ENCODE measurements at places on chromosomes 3 and 15. TPM values are rescaled to one million over a fixed set of nuclear protein-coding genes. Genes with fewer than 3 reads are reported as not detected.
A peak's percentile ranks its signal among the peaks of the same experiment; 100 is the strongest.

Gene ETFA
- 223 TPM for total RNA-seq

Gene KPNA1
- 23.8 TPM for total RNA-seq

Gene FAM3D
- total RNA-seq, result not detected

Gene SRGAP3
- 5.9 TPM for total RNA-seq

Gene CRTAP
- 442 TPM for total RNA-seq

Gene C3orf22
- not detected for total RNA-seq

Gene NANOGP8
- total RNA-seq, result not detected

Gene EXD1
- total RNA-seq, result not detected

Gene MNS1
- 9.3 TPM for total RNA-seq

Gene AHSG
- not detected for total RNA-seq

Gene MEX3B
- total RNA-seq, result 4.0 TPM

Gene FBXO40
- total RNA-seq, result not detected

Gene HYAL1
- total RNA-seq, result 0.72 TPM

Gene WWTR1
- total RNA-seq, result 84.9 TPM

DNA sequence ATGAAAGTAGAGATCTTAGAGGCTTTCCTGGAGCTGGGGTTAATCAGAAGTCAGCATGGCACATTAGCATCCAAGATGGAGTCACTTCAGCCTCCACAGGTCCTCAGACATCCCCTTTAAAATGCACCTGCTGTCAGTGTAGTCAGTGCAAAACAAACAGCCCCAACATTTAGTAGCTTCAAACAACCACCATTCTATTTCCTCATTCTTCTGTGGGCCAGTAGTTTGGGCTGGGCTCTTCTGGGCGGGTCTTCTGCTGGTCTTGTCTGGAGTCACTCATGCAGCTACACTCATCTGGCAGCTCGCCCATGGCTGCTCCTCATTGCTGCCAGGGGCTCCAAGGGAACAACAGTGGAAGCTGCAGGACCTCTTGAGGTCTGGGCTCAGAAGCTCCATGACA lies 99.9 kb downstream of the TLE3 start:
- no peak for DNase-seq

DNA sequence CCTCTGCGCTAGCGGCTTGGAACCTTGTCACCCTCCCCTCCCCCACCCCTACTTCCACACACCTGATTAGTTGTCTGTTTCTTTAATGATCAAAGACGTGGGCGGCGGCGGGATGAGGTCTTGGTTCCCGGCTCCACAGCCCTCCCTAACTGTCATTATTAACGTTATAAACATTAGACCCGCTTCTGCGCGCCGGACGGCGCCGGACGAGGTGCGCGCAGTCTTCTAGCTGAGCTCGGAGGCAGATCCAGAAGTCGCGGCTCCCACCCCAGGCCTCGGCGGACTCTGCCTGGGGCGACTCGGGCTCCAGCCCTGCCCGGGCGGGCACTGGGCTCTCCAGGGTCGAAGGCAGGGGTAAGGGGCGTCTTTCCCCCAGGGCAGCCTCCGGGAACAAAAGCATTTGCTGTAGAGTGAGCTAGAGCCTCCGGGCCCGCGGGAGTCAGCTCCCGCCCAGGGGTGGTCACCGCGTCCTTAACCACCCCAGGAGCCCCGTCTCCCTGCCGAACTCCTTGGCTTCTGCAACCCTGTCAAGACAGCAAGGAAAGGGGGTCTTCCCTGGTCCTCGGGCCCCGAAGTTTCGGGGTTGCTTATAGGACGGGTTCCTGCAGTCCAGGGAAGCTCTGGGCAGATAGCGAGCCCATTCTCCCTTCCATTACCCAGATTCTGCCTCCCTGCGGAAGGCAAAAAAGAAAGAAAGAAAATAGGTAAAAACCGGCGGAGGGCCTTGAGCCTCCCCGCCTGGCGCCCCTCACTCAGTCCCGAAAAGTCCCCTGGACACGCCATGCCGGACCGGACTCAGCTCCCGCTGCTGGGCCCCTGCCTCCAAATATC lies 2.2 kb upstream of the ISLR2 start:
- DNase-seq, result no peak

DNA sequence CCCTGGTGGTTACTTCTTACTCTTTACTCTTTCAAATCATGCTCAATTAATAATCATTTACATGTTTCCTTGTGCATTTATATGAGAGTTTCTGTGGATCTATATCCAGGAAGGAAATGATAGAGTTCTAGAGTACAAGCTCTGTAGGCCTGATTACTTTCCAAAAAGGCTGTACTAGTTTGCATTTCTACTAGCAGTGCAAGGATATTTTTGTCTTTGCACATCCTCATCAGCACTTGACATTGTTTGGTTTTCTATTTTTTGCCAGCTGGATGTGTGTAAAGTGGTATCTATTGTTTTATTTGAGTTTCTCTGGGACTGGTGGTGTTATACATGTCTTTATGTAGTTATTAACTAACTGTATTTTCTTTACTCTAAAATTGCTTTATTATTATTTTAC lies 19.6 kb upstream of the SLC7A14 start:
- DNase-seq, result no peak

DNA sequence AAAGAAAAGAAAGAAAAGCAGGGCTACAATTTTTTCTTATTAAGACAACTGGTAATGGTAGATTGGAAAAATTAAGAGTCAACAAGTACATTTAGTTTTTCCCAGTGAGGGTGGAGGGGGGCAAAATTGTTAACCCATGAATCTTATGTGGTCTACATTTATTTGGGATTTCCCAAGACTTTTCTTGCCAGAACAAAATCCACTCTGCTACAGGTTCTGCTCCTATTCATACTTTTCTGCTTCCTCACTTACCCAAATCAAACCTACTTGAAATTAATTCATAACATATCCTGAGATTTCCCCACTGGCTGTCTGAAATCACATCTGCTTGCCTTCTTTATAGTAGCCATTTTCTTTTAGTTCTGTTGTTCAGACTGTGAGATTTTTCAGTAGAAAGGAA lies 41.1 kb downstream of the VGLL3 start:
- DNase-seq, result no peak

GRCh38 chr3:57688291-57688690 lies 4.6 kb downstream of the DENND6A start:
- DNase-seq, result no peak

- DNase-seq, result no peak
Observed at GRCh38 chr3:197432384-197433127, 123.2 kb downstream of the BDH1 start.

DNA sequence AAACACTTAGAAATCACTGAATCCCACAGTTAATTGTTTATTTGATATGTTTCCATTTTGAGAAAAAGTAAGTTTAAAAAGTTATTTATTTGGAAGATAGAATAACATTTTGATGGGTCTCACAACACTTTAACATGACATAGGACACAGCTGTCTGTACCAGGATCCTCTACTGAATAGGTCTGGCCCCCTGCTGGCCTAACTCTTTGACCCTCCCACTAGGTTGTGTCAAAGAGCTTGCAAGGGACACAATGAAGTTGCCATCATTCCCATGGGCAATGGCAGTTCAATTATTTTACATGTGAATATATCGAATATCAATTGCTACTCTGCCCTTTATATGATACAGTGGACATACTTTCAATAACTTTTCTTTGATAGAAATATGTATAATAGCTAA lies 138.9 kb downstream of the EPHA3 start:
- no peak for DNase-seq

DNA sequence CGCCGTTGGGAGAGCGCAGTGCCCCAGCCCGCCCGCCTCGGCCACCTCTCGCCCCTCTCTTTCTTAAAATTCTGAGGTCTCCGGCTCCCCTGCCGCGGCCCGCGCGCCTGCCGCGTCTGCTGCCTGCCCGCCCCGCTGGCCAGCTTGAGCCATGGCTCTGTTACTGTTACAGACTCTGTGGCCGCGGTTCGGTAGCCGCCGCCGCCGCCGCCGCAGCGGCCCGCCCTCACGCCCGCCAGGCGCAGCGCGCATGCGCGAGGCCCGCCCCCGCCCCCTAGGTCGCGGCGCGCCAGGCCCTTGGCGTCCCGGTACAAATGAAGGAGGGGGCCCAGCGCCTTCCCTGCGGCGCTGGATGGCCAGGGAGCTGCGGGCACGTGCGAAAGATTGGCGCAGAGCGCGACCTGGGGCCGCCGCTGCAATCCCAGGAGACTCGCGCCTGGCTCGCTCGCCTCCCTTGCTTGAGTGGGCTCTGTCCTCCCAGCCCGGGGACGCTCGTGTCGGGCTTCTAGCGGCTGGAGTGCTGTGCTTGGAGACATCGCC lies at the start of gene ONECUT1:
TSS of gene ONECUT1 (minus strand) at position 168 of the 540 bp plus-strand sequence. CDS start 452 bp downstream, outside the sequence.
- peak; percentile 14 for DNase-seq

- no peak for DNase-seq
Observed at GRCh38 chr3:42732196-42732828, 29.7 kb upstream of the HHATL start.

DNA sequence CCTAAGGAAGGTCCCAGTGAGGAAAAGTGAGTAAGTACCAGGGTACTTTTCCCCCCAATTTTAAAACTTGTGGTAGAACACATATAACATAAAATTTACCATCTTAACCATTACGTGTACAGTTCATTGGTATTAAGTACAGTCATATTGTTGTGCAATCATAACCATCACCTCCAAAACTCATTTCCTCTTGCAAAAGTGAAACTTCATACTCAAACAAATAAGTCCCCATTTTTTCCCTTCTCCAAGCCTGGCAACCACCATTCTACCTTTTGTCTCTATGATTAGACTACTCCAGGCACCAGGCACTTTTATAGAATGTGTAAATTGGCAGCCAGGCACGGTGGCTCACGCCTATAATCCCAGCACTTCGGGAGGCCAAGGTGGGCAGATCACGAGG lies 12.2 kb downstream of the PRC1 start:
- no peak for DNase-seq

DNA sequence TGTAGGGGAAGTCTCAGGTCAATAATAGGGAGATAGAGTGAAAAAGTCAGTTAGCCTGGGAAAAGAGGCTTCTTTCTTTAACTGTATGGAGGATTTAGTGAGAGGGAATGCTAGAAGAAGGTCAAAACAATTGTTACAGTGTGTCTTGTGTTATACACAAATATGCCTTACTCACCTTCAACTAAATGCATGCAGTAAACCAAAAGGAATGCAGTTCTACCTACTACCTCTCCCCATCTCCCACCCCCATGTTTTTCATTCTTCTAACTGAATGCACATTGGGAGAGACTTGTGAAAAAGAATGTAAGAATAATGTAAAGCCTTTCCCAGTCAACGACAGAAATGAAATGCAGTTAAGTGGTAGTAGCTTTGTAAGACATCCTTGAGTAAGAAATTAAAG lies 33.8 kb downstream of the CCDC66 start:
- DNase-seq, result no peak

GRCh38 chr3:141498598-141499223 lies 11.9 kb downstream of the RASA2 start:
- DNase-seq, result peak; percentile 35

- DNase-seq, result no peak
Observed at GRCh38 chr3:133986311-133986710, 43.4 kb downstream of the SLCO2A1 start.

DNA sequence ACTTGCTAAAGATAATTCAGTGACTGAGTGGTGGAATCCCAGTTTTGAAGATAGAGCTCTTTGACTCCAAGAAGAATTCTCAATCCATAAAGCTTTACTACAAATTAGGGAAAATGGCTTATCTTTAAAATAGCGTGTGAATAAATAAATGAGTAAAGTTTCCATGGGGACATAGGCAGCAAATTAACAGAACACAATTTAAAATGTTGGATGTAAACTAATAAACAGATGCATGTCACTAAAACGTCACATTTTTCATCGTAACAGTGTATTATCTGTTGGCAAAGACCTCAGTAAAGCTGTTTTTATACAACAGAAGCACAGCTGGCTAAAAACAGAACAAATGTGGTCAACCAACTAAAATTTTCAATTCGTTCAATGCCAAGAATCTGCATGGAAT lies 913.9 kb upstream of the CFAP20DC start:
- DNase-seq, result no peak

GRCh38 chr15:73921254-73921925 lies 4.9 kb upstream of the LOXL1 start:
- no peak for DNase-seq

DNA sequence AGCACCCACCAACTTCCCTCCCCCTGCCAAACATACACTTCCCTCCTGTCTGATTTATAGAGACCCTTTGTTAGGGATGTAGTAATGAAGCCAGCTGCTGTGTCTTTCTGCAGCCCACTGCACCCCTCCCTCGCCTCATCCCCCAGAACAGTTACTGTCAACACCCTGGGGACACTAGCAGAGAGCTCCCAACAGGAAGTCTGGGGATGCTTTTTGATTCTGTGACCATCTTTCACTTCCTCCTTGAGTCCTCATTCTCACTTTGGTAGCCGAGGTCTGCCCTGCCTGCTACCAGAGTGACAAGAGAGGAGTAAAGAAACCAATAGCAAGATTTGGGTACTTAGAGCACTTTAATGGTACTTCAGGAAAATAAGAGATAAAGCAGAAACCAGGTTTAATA lies 201.6 kb downstream of the SATB1 start:
- no peak for DNase-seq

DNA sequence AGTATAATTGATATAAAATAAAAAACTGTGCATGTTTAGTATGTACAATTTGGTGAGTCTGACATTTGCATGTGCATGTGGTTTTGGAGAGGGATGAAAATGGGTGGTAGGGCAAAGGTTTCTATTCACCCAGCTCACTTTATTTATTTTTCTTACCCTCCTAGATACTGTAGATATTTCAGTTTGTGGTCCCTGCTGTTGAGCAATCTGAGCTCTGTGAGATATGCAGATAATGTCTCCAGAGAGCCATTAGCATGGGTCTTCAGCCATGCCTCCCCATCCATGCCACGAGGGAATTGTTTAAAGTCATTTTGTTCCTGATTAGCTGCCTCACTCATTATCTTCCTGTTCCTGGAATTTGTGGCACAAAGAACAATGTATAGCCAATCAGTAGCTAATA lies 44.4 kb upstream of the B3GALNT1 start:
- no peak for DNase-seq

GRCh38 chr15:82966671-82967071 lies 14.2 kb upstream of the HOMER2 start:
- no peak for DNase-seq

GRCh38 chr3:10196389-10197052 lies 31.8 kb downstream of the IRAK2 start:
- DNase-seq, result no peak

GRCh38 chr3:159166899-159167586 lies 365.2 kb downstream of the MFSD1 start:
- DNase-seq, result no peak

- DNase-seq, result no peak
Observed at GRCh38 chr3:119468041-119468440, 722 bp upstream of the POGLUT1 start.

DNA sequence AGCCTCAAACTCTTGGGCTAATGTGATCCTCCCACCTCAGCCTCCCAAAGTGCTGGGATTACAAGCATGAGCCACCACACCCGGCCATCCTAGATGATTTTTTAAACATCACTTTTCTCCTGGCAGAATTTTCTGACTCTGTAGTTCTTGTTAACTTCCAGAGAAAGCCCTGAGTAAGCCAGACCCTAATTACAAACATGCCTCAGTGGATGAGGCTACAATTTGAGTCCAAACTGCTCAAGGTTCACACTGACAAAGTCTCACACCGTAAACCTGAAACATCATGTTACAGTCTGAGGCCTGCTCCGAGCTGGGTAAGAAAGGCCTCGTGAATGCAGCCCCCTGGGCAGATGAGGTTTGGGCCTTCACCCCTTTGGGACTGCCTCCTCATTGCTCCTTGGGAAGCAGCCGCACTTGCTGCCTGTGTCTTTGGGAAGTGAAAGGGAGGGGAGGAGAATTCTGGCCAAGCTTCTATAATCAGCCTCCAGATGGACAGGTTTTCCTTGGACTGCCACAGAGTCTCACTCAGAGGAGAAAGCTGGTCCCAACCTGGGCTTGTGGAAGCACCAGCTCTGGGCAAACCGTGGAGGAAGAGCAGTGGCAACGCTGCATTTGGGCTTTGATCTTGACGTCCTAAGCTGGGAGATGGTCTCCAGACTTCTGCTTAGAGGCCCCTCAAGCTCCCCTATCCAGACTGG lies 46.0 kb downstream of the CA12 start:
- DNase-seq, result no peak

- no peak for DNase-seq
Observed at GRCh38 chr15:64583519-64583918, 123.1 kb downstream of the ZNF609 start.
